Activated naive CD8-positive, alpha-beta T cell treated with anti-CD3 and anti-CD28 coated beads for 36 hours (primary cell): ENCODE measurements at places on chromosomes 5 and 9.

GRCh38 chr9:133477992-133478850 is 678 bp downstream of the SLC2A6 start:
- no peaks in the 10 kb centered on the region for H3K36me3 ChIP-seq
- peak; percentile 19 for DNase-seq

- no peaks in the 10 kb centered on the region for H3K27me3 ChIP-seq
- no peak for DNase-seq
- H3K36me3 ChIP-seq = peaks cover 16% of the 10 kb centered on the region
- H3K27ac ChIP-seq = no peak overlapping the region
These were observed 102.8 kb downstream of the ARL15 start for GRCh38 chr5:54207566-54207965.

GRCh38 chr9:98989036-98990000 is 45.6 kb downstream of the COL15A1 start:
- H3K27me3 ChIP-seq = no peaks in the 10 kb centered on the region
- no peak overlapping the region for H3K4me3 ChIP-seq
- no peak for DNase-seq
- no peaks in the 10 kb centered on the region for H3K36me3 ChIP-seq

DNA sequence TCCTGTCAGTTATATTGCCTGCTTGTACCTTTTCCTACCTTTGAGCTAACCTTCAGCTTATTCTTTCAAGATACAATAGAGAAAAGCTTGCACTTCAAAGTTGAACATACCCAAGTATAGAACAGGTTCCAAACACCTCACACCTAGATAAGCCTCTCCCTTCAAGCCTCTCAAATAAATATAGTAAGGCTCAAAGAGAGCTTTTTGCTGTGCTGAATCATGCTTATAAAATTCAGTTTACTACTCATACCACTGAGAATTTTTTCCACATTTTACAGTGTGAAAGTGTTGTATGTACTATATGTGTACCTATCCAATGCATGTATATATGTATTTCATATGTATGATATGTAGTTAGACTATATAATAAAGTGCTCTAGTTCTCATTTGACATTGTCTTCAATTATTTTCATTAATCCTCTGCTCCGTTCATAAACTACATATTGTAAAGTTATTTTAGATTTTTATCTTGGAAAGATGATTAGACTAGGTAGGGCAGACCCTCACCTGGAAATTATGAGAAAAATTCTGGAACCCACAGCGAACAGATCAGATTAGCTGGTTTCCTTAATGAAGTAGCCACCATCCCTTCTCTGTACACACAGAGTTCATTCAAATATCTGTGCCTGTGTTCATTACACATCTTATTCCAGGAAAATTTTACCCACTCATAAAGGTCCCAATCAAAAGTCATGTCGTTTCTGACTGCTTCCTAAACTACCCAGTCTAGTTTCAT is 149.2 kb upstream of the RGMB start:
- H3K36me3 ChIP-seq = no peaks in the 10 kb centered on the region
- peaks cover 4% of the 10 kb centered on the region for H3K27me3 ChIP-seq
- H3K27ac ChIP-seq = no peak overlapping the region
- H3K4me1 ChIP-seq = no peaks in the 10 kb centered on the region
- H3K4me3 ChIP-seq = no peak overlapping the region

DNA sequence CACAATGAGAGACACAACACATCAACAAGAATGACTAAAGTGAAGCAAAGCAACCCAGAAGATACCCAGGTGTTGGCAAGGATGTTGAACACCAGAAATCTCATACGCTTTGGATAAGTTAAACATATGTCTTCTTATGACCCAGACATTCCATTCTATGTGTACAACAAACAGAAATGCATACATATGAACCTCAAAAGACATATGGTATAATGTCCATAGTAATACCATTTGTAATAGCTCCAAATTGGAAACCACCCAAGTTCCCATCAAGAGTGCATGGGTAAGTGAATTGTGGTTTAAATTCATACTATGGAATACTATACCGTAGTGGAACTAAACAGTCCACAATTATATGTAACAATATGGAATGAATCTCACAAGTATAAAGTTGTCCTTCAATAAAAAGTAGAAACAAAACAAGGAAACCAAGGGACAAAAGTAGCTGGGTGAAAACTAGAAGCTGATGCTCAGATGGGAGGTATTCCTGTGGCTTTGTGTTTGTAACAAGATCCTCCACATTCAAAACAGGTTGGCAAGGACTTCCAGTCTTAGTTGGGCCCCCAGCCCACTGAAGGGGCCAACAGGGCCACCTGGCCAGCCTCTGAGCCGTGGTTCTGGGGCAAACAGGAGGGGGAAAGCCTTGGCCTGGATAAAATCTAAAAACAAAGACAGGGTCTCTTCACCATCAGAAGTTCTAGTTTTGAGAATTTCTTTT is 171.8 kb upstream of the PITX1 start:
- no peak overlapping the region for H3K27ac ChIP-seq
- no peaks in the 10 kb centered on the region for H3K4me1 ChIP-seq
- DNase-seq = no peak

- H3K27ac ChIP-seq = no peak overlapping the region
- peaks cover 3% of the 10 kb centered on the region for H3K4me1 ChIP-seq
- no peak for DNase-seq
- H3K4me3 ChIP-seq = no peak overlapping the region
- peaks cover 44% of the 10 kb centered on the region for H3K27me3 ChIP-seq
These were observed 165.8 kb downstream of the MELK start for GRCh38 chr9:36738318-36738976.
